Right lung (tissue), 10 donors: ENCODE measurements at places on chromosomes 5 and 9.

DNA sequence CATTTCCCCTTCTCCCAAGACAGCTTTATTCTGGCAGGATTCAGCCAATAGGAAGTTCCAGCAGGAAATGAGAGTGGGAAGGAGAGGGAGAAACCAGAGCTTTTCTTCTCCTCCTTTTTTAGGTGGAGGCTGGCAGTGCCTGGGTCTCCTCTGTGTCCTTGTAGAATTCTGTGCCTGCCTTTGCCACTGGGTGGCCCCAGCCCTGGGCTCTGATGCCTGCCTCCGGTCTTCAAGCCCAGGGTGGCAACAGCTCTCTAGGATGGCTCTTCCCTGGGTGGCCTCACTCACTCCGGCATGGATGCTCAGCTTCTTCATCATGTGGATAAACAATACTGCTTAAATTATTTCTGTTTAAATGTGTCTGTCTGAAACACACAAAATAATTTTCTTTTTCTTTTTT is 694.8 kb downstream of the SEMA5A start:
- no peak for DNase-seq

GRCh38 chr5:143499480-143500114 is 96.1 kb upstream of the NR3C1 start:
- no peak for DNase-seq

DNA sequence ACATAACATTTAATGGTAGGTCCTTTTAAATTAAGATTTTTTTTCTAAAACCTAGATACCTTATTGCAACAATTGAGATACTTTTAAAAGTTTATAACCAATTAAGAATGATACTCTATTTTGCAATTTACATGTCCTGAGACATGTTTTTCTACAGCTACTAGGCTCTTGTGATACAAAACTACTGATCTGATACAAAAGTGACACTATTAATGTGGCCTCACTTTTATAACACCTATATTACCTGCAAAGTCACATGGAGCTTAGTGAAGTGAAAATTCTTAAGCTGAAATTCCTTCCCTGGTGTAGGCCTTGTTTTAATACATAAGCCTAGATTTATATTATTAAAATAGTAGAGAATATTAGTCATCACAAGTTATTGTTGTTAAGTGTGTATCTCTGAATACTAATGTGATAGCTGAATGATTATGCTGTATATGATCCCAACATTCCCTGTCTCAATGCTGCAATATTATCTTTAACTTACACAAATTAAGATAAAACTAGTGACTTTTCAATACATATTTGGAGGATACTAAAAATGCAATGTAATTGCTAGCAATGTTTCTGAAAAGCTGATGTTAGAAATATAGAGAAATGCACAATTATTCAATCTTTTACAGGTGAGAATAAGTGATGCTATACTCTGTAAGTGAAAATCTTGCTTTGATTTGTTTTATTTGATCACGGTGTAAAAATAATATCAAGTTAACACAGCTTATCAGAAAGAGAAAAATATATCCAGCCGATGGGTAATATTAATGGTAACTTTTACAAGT is 2.6 kb downstream of the NFIB start:
- DNase-seq: no peak

DNA sequence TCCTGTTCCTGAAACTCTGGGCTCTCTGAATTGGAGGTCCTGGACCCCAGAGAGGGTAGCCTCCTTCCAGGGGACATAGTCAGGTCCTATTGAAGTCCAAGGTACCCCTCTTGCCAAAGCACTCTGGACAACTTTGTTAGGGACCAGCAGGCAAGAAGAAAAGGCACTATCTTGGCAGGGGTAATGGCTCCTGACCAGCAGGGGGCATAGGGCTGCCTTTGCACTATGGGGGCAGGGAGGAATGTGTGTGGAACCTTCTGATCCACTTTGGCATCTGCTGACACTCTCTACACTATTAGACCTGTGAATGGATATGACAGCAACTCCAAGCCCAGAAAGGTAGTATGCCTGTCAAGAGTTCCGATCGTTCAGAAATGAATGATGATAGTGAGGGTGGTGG is 179.0 kb upstream of the CD180 start:
- DNase-seq: no peak

DNA sequence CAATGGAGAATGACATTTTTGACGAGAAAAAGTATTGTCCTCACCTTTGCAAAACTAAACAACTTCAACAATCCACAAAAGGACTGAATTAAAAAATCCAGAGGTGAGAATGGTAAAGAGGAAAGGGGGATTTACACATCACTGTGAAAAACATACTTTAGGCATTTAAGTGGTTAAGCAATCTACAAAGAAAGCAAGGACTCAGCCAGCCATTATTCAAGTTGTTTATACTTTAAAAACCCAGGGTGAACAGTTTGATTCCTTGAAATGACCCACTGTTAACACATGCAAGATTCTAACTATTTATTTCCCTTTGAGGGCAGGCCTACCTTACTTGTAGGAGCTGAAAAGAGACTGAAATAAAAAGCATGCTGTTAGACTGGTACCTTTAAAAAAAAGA is 29.3 kb downstream of the TUT7 start:
- DNase-seq: no peak

GRCh38 chr9:135833864-135834263 is 73.5 kb downstream of the CAMSAP1 start:
- DNase-seq: no peak

DNA sequence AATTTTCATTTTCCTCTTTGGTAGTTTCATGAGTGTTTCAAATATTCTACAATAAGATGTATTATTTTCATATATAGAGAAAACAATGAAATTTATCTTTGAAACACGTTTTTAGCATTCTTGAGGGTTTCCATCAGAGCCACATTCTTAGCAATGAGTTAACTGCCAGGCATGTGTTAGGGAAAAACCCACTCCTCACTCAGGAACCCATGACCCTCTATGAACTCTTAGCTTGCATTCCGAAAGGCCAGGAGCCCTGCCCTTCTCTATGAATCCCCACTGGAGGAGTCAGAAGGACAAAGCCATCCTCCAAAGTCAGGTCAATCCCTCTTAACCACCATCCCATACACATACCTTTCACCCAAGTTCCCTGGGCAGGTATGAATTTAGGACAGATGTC is 57.5 kb downstream of the ADAMTS12 start:
- DNase-seq: no peak

DNA sequence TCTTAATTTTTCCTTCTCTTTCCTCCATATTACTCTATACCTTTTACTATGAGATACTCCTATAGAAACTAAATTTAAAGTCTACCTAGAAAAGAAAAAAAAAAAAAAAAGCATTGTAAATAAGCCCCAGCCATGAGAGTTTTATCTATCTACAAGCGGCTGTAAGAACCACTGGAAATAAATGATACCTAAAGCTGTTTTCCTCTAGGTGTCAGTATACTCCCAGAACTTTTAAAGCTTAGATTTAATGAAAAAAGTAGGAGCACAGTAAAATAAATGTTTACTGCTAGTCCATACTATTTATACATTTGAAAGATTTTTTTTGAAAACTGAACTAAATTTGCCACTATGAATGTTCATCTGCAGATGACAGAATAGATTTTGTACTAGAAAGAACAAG is 26.2 kb downstream of the TYRP1 start:
- DNase-seq: no peak

GRCh38 chr5:156477196-156477595 is 150.2 kb downstream of the SGCD start:
- DNase-seq: no peak

DNA sequence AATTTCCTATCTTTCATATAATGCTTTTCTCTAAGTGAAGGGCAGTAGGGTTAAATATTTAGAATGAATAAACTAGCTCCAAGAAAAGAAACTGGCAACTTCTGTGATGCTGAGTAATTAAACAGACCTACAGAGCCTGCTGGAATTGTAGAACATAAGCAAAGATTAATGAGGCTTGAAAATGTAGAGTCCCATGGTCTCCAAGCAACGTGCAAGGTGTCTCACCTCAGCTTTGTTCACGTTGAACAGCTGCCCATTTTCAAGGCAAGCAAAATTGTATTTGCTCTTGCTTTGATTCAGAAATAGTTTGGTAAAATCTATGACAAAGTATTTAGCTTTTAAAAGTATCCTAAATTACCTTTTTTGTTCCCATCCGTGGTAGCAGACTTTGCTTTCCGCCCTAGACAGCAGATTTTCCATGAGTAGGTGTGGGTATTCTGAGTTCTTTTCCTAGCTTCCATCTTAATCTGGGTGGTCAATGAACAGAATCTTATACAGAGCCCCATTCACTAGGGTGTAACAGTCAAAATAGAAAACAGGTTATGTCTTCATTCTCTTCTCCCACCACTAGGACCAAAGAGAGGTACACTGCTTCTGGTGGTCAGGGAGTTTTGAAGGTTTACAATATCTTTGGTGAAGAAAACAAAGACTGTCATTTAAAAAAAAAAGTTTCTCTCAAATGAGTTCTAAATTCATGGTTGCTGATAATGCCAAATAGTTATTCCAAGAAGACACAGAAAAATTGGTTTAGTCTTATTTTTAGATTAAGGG is 52.1 kb upstream of the TYRP1 start:
- DNase-seq: no peak

DNA sequence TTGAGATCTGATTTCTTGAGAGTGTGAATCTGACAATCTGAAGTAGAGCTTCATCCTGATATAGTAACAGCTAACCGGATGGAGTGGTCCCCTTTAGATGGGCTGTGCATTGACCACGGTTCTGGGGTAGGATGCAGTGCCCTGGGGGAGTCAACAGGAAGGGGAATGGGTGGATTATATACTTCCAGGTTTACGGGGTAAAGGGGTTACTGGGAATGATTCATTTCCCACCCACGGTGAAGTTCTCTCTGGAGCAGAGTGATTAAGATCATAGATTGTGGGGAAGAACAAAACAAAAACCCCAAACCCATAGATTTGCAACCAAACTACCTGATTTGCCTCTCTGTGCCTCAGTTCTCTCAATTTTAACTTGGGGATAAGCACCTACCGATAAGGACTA is 1.5 kb upstream of the B4GALT7 start:
- no peak for DNase-seq

DNA sequence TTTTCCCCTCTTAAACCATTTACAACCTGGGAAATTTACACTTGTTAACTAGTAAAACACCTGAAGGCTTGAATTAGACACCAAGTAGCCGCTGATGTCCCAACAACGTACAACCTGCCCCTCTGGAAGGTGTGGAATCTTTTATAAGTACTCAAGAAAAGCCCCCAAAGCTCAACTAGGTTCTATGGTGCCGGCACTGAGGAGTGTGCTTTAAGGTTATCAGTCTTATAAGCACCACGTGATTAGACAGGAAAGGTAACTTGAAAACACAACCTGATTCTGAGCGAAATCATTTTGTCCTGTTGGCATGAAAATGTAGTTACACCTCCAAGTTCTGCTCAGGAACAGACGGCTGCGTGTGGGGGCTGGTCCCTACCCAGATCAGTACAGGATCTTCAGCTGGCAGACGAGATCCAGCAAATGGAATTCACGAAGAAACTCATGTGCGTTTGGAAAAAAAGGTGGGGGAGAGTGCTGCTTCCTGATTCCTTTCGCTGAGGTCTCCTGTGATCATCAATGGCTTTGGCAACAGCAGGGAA is 195.5 kb downstream of the MEF2C start:
- no peak for DNase-seq

GRCh38 chr9:95030920-95031642 is 286.4 kb downstream of the FANCC start:
- no peak for DNase-seq

DNA sequence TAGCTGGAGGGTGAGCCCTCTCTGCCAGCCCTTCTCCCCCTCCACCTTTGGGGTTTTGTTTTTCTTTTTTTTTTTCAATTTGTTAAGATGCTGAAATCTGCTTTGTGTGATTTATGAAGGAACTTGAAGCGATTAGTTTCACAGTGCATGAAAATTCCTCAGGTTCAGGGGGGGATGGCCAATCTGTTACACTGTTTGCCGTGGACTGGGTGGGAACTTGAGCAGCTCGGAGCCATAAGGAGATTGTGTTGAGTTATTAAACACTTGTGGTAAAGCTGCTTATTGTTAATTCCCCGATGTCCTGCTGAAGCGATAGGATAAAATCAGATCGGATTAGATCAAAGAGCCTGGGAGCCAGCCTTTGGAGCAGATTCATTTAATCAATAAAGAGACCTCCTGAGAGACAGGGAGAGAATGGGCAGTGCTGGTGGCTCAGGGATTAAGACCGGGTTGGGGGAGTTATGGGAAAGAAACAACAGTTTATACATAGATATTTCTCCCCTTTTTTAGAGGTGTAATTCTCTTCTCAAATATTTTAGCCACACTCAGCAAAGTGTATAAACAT is 105.8 kb upstream of the SPATA31D4 start:
- no peak for DNase-seq

DNA sequence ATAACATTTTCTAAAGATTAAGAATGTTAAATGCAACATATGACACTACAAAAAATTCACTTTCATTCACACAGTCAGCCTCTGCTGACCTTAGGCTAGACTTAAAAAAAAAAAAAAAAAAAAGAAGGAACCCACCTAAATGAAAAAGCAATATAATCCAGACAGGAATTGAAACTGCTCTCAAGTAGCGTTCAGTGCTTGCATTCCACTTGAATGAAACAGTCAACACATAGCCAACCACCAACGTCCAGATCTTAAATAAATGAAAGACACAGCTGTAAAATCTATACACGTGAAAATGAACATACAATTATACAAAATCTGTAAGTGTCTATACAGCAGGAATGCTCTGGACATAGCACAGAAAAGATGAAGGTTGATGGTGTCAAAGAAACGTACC is 11.4 kb downstream of the TMEM245 start:
- DNase-seq: no peak

DNA sequence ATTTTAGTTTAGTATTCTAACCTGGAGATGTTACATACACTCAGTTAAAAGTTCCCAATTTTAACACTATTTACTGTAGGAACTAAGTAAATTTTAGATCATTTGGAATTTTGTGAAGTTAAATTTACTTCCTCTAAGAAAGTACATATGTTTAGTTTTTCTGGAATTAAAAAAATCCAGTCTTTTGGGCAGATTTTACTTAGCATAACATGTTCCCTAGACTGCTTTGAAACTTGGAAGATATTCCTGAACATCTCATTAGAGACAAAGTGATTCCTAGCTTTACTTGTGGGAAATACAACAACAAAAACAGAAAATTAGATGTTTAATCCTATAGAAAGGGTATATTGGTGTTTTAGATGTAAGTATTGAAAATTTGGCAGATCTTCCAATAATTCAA is 930.0 kb upstream of the PTPRD start:
- DNase-seq: no peak

DNA sequence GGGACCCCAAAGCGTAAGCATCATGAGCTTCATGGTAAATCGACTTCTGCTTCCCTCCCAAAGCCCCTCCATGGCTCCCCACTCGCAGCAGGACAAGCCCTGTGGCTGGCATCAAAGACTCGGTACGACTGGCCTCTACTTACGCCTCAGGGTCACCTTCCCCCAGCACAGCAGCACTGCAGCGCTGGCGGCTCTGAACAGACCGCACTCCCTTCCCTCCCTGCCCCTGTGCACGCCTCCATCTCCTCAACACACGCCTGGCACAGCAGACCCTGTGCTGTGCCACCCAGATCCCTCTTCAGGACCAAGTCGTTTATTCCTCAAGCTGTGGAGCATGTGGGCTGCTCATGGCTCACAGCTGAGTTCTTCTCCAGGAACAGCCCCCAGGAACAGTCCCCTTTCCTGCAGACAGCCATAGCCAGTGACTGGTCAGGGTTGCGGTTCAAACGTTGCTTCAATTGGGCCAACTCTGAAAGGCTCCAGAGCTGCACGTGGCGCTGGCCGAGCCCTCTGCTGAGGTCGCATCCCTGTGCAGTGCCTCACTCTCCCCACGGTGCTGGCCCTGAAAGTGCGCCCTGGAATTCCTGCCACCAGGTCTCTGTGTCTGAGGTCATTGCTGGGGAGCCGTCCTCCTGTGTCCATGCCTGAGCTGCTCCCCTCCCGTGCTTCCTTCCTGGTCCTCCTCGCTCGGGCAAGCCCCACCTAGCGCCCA is 88.0 kb downstream of the ZNF354C start:
- DNase-seq: no peak
